Stimulated activated CD4-positive, alpha-beta T cell treated with anti-CD3 and anti-CD28 coated beads, Interleukin-4, amount 100 ng/mL, for 1 hour (primary cell): ENCODE measurements at places on chromosomes 16 and 17.

DNA sequence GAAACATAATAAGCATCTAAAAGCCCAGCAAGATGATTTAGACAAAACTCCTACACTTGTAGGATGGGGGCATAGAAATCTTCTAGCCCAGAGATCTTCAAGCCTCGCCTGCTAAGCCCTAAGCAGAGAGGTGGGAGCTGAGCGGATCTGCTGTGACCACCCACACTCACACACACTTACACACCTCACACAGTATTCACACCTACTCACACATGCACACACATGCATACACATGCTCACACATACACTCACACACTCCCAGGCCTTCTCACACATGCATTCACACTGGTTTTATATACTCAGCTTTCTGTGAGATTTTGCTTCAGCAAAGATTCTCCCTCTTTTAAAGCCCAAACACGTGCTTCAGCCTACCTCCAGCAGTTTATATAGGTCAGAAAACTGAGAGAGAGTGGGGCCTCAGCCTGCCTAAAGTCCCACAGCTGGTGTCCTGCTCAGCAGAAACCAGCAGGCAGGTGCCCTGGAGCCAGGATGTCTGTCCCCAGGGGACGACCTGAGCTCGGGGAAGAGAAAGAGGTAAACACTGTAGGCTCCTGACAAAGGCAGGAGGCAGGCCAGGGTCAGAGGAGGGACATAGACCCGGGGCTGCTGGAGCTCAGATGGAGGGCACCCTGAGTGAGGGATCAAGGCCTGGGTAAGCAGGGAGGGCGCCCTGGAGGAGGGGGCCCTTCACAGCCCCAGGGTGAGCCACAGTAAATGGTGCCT is 12.0 kb upstream of the KRT19 start:
- no peak for DNase-seq

GRCh38 chr17:885971-886571 is 93.5 kb downstream of the NXN start:
- DNase-seq = no peak

GRCh38 chr17:81093619-81094508 is 58.9 kb downstream of the BAIAP2 start:
- DNase-seq = no peak

DNA sequence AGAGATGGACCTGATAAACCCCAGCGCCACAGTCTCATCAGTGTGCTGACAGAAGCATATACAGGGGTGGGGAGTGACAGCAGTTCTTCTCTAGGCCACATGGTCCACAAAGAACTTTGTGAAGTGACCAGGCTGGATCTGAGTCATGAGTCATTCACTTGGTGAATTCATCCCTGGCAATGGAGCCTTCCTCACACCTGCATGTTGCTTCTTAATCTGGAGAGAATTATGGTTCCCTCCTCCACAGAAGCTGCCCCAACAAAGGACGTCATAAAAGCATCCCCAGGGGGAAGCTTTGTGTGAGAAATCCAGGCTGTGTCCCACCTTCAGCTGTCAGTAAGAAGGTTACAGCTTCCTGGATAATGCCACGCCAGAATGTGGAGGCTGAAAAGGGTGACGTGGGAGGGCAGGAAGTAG is 215.6 kb upstream of the MAF start:
- DNase-seq = no peak

DNA sequence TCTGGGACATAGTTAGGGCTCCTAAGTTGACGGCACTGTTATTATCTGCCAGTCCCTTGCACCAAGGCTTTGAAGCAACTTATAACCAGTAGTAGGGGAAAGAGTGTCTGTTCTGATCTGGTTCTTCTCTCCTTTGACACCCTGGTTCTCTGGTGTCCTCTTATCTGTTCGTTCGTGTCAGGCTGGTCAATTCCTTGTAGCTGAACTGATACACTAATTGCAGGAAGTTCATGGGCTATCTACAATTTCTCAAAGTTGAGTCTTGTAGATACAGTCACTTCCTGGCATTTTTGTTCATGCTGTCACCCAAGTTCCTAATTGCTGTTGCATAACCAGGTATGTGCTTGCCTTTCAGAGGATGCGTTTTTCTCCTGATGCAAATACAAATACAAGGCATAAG is 17.3 kb upstream of the MYO1D start:
- DNase-seq = no peak

DNA sequence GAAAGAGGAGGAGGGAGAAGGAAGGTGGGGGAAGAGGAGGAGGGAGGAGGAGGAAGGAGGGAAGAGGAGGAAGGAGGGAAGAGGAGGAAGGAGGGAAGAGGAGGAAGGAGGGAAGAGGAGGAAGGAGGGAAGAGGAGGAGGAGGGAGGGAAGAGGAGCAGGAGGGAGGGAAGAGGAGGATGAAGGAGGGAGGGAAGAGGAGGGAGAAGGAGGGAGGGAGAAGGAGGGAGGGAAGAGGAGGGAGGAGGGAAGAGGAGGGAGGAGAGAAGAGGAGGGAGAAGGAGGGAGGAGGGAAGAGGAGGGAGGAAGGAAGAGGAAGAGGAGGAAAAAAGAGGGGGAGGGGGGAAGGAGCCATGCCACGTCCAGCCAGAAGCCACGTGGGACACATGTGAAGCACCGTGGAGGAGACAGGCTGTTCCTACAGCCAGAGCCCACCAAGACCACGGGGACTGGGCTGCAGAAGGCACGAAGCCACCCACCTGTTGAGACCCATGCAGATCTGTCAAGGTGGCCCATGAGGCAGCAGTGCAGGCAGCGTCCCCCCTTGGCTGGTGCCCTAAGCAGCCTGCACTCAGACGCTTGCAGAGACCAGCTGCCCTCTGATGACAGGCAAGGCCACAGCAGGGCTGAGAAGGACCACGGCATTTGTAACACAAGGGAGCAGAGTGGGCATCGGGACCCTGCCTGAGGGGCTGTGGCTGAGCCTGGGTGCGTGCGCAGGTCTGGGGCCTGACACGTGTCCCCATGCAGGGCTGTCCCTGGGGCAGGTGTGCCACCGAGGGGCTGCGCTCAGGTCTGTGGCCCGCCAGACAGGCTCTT is 10.3 kb downstream of the NDUFAF8 start:
- DNase-seq = no peak

DNA sequence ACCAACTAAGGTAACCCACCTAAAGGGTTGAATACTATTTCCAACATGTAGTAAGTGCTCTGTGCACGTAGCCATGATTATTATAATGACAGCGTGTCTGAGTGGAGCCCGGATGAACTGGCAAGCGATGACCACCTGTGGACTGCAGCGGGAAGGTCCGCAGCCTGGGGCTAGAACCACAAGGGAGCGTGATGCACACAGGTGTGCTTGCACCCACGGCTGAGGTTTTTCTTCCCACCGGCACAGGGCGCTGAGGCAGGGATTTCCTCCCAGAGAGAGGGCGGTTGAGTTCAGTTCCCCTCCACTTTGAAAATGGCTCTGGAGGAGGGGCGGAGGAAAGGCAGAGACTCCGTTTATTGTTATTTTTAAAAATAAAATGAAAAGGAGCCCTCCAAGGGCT is 221.7 kb upstream of the HSBP1 start:
- no peak for DNase-seq

- DNase-seq = peak; percentile 12
Measured at GRCh38 chr16:47779201-47780016, 318.3 kb downstream of the PHKB start.

DNA sequence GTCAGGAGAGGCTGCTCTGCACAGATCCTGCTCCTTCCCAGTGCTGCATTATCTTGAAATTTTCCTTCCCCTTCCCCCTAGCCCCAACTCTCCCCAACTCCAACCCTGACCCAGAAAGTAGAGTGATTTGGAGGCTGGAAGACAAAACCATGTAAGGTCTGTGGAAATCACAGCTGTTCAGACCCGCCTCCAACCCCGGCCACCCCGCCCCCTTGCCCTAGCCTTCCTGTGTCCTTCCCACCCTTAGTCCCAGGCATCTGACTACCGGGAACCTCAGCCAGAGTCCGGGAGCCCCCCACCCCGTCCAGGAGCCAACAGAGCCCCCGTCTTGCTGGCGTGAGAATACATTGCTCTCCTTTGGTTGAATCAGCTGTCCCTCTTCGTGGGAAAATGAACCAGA is at the start of gene AOC3:
Gene AOC3, plus strand, starts transcription at position 246 of the 400 bp plus-strand sequence. Its CDS starts 145 bp downstream, at position 391.
- DNase-seq = no peak

DNA sequence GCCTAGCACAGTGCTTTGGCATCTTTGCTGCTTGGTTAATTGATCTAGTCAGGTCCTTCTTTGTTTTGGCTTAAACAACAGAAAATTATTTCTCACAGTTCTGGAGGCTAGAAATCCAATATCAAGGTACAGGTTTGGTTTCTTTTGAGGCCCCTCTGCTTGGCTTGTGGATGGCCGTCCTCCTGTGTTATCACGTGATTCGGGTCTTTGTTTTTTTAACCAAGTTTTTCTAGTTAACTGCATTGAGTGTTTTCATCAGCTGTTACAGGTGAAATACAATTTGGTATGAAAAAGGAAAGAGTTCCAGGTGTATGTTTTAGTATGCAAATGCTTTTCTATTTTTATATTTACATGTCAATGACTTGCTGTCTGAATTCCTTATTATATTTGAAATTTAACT is 2.8 kb downstream of the NLK start:
- no peak for DNase-seq

- no peak for DNase-seq
Measured at GRCh38 chr17:9183306-9183705, 162.0 kb downstream of the NTN1 start.

DNA sequence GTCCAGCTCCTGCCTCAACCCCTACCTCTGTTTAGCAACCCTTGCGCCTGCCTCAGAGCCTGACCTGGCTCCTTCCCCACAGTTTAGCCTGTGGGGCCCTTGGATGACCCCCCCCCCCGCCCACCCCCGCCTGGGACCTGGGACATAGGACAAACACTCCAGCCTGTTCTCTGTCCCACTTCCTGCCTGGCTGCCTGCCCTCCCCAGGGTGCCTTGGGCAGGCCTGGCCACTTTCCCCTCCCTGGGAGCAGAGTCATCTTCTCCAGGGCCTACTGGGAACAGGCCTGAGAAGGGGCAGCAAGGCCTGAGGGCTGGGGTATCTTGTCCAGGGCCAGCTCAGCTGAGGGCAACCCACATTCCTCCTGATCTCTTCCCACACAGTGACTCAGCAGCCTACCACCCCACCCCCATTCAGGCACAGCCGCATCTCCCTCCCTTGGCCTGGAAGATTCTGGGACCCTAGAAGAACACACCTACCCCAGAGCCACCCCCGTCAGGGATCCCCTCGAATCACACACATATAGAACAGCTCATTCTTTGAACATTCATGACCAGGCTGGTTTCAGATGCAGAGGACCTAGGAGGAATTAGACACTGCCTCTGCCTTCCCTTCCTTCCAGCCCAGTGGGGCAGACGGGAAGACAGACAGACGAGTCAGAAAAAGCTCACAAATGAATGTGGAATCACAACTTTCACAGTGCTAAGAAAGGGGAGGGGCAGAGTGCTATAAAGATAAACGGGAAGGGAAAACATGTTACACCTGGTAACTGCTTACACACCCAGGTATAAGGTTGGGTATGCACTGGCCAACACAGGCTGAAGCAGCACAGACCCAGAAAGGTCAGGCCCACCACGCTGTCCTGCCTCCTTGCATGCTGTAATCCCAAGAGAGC is 6.0 kb downstream of the FHOD1 start:
- no peak for DNase-seq

DNA sequence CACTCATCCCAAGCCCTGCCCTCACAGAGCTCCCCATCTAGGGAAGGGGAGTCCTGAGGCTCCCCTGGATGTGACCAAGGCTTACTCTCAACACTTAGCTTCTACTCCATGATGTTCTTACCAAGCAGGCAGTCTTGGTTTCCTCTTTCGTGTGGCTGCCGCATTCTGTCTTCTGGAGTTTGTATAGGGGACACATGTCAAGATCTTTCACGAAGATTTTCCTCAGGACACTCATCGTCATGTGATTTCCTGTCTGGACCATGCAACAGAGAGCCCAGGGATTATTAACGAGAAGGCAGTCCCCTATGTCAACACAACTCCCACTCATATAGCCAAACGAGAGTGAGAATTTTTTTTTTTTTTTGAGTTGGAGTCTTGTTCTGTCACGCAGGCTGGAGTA is 10.4 kb downstream of the PRSS54 start:
- no peak for DNase-seq

GRCh38 chr16:8571061-8571596 is 19.2 kb downstream of the TMEM114 start:
- no peak for DNase-seq

DNA sequence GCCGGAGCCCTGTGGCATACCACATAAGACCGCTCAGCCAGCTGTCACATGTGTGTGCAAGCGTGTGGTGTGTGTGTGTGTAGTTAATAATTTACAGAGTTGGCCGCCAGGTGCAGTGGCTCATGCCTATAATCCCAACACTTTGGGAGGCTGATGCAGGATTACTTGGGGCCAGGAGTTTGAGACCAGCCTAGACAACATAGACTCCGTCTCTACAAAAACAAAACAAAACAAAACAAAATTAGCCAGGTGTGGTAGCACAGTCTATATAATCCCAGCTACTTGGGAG is 20.4 kb downstream of the SOCS1 start:
- no peak for DNase-seq

GRCh38 chr17:79740413-79740812 is 9.7 kb downstream of the ENPP7 start:
- no peak for DNase-seq

DNA sequence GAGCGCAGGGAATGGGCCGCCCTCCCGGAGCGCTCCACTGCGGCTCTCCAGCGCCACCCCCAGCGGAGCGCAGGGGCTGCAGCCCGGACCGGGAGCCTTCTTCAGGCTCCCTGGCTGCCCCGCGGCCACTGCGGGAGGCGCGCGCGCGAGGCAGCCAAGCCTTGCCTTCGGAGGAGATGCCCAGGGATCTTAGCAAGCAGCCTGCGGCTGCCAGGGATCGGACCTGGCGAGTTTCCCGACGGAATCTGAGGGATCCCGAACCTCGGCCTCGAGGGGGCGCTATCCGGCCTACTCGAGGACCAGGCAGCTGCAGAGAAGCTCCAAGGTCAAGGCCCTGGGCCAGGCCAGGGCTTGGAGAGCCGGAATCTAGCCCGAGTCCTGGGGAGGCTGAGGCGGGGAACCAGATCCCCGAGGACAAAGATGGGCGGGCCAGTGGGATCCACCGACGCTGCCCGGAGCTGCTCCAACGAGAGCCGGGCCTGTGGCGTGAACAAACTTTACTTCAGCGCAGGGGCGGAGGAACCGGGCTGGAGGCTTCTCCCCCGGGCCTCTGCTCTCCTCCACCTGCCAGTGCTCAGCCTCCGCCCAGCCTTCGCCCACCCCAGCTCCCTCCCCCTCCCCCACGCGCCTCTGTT is at the start of gene IRX6:
Gene IRX6, plus strand, starts transcription at position 567 of the 635 bp plus-strand sequence. CDS start 889 bp downstream, outside the sequence.
- DNase-seq = no peak

- DNase-seq = peak; percentile 26
Measured at GRCh38 chr16:77191259-77191969, 424 bp downstream of the MON1B start.

DNA sequence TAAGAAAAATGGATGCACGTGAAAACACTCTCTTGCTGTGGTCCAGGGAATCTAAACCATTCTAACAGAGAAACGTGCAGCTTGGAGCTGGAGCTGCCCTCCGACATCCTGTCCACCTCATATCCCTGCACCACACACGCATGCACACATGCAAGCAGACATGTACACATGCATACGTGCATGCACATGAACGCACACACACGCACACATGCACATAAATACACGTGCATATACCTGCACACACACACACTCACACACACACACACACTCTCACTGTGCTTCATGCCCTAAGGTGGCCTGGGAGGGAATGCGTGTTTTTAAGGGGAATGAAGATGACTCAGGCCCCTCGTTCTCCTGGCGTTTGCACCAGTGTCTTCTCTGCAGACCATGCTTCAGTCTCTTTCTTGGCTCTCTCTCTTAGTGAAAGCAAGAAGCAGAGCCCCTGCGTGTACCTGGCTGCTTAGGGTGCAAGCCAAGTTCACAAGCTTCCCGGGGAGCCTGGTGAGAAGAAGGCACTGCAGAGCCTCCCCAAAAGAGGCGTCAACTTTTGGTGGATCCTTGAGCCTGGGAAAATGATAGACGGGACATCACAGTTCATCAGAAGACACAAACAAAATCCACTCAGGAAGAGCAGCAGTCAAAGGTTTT is 72.8 kb downstream of the GOSR1 start:
- no peak for DNase-seq
